ENCODE measurements at places on chromosomes 2 and 18.

DNA sequence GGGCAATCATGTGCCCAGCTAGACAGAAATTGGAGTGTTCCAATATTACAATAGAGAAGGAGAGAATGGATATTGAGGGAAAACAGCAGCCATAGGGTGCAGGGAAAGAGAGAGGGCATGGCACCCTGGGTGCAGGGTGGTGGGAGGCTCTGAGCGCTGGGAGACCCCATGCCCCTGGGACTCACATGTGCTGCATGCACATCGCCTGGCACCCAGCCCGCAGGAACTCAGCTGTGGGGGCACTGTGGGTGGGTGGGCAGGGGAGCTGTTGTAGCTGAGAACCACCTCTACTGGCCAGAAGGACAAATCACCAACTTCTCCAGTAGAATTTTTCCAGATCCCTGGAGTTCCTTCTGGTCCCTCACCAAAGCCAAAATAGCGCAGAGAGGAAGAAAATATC is 7.2 kb upstream of the NEURL3 start:
- DNase-seq = no peak

DNA sequence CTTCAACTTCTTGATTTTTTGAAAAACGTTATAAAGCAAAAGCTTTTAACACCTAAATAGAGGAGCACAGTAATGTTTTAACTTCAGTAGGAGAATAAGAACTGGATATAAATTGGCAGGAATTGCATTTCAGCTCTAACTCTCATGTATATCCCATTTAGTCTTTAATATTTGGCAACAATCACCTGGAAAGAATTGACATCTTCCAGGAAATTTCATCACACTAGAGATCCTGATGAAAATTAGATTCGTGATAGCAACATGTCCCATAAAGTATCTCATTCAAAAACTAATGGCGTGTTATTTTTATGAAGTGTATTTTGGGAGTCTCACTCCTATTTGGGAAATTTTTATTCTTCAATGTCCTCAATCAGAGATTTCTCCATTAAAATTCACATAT is 131.1 kb upstream of the DNAJC10 start:
- no peak for DNase-seq

DNA sequence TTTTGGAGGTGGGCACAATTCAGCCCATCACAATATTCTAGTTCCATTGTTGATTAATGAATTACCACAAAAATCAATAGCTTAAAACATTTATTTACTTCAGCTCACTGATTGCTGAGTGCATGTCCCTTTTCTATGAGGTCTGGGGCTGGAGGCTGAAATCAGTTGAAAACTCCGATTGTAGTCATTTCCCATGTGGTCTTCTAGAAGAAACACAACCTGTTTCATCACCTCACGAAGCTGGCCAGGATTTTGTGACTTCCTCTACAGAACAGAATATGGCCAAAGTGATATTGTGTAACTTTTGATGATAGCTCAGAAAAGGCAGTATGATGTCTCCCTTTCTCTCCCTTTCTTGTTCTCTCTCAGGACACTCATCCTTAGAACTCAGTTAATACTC is 44.1 kb upstream of the CYRIA start:
- DNase-seq = no peak

- no peak for DNase-seq
Measured at GRCh38 chr2:74290466-74291217, 52.6 kb downstream of the SLC4A5 start.

DNA sequence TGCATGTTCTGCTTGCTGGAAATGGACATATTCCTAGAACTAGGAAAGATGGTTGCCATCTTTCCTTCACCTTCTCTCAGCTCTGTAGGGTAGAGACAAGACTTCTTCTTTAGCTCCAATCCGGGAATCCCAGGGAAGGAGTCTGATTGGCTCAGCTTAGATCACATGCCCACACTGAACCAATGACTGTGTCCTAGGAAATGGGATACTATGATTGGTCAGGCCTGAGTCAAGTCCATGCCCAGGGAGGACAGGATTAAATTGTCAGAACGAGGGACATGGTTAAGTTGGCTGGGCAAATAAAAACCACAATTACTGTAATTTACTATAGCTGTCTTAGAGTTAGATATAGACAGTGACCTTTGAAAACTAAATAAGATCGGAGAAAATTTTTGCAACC is 31.4 kb downstream of the SEMA4F start:
- no peak for DNase-seq

DNA sequence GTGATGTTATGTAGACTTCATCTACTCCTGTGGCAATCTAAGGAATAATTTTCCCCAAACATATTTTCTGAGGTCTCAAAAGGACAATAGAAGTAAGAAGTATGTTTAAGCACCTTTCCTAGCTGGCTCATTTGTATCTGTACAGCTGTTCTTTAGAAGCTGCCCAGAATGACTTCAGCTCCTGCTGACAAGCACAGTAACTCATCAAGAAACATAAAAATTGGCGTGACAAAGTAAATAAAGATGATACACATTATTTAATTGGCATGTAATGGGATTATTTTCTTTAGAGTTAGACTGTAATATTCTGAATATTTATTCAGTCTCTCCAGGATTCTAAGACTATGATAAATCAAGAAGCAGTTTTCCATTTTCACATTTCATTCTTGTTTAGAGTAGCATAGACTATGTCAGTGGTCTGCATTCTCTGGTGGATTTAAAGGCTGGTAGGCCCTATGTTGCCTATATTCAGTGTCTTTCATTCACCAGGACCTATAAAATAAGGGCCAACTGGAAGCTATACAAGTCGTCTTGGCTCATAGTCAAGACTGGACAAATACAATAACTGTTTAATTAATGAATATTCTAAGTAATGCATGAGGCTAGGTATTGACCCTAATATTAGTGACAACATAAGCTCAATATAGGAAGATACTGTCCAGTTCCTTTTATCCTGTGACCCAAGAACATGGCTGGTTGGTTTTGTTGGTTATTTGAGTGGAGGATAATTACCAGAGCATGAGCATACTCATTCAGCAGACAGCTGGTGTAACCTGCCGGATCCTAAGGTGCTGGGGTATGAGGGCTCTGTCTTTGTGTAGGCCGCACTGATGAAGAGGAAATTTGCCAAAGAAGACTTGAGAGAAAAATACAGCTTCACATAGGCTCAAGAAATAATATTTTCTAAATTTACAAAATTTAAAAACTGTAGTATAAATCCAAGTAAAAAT is 107.0 kb downstream of the PDE1A start:
- no peak for DNase-seq

DNA sequence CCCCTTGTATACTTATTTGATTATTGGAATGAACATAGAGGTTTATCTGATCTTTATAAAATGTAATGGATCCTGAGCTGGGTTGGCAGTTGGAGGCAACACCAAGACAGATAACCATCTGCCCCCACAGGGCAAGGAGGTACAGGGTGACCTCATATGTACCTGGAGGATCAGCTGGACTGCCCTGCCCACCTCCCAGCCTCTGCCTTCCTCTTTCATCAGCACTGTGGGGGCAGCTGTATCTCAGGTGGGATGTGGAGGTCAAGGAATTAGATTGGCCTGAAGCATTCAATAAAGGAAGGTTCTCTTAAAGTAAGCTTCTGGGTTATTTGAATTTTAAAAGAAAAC is 92.6 kb downstream of the LYPD6 start:
- no peak for DNase-seq
